ENCODE measurements at places on chromosomes 1 and 21. TPM values are rescaled to one million over a fixed set of nuclear protein-coding genes. Genes with fewer than 3 reads are reported as not detected.

DNA sequence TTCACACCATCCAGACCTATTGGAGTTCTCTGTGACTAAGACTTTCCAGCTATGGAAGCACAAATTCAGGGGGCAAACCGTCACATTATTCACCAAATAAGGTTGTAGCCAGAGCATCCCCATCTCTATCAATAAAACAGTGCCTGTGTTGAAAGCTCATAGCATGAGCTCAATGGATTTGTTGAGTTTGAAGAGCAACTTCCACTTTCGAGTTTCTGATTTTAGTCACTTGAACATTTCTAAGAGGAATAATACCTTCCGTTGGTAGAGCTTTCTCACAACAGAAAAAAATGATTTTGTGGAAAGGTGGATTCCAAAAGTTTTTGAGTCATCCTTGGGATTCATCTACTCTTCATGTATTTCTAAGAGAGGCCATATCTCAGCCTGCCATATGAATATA is 13.0 kb upstream of the ELAVL4 start:
- DNase-seq, result no peak

DNA sequence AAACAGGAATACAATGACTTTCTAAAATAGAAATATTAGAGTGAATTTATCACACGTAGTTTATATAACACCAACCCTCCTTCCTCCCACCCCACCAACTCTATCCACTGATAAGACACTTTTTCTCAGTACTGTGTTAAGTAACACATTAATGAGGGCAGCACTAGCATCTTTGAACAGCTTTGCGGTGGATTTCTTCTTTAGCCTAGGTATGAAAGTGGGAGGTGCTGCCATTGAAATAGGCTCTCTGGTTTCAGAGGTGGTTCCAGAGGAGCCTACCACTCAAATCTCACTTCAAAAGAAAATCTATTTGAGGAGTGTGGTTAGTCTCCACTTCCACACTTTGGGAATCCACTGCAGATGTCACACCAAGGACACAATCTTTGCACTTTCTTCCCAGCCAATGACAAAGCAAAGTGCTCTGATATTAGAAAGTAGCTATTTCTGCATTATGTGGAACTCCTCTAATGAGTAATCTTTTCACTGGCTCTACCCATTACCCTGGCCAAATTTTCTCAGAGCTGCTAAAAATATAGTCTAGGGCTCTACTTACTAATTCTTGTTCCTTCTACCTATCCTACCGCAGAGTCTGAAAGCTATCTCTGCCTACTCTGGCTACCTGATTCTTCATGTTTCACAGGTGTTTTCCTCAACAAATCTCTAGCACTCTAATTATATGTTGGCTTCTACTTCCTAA is 1667.8 kb downstream of the MRPL39 start:
- DNase-seq, result no peak

DNA sequence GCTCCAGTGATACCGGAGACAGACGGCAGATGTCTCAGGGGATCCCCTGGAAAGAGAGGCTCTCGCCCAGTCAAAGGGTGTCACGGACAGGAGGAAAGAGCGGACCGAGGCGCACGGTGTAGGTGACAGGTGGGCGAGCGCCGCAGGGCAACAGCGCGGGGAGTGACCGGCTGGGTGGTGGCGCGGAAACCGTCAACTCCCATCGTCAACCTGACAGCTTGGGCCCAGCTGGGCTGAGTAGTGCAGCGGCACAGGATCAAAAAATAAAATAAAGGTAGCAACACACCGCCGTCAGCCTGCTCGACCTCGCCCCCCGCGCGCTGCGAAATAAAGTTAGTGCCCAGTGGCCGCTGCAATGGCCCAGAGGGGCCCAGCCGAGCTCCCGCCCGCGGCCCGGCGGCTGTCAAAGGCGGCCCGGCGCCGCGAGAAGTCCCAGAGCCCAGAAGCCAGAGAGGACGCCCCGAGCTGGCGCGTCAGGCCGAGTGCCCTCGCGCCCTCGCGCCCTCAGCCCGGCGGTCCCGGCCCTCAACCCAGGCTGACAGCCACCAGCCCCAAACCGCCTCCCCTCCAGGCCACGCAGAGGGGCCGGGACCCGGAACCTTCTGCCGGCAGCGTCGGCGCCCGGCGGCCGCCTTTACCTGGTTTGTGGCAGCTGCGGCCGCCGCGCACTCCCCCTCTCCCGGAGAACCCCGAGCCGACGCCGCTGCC is at the start of gene LYST:
LYST (minus strand) TSS at position 702 of the 708 bp plus-strand sequence. CDS start 36,489 bp downstream, outside the sequence.
- DNase-seq, result peak; percentile 31

The TEKT2 gene
- total RNA-seq, result not detected

DNA sequence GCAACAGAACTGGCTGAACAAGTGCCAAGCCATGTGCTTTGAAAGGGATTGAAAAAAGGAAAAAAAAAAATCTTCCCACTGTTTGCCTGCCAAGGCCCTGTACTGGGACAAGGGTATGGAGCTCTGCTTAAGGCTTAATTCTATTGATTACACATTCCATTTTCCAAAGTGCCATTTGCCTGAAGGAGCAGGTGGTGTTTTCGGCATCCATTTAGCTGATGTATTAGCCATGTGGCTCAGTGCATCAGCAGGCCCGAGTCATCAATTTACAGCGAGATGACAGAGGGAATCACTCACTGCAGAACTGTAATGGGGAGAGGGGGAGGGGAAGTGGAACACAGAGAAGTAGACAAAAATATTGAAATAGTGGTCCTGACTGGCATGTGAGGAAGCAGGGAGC is 144.2 kb upstream of the BEND5 start:
- no peak for DNase-seq

GRCh38 chr21:42484966-42485365 is 11.1 kb downstream of the RSPH1 start:
- DNase-seq, result no peak

DNA sequence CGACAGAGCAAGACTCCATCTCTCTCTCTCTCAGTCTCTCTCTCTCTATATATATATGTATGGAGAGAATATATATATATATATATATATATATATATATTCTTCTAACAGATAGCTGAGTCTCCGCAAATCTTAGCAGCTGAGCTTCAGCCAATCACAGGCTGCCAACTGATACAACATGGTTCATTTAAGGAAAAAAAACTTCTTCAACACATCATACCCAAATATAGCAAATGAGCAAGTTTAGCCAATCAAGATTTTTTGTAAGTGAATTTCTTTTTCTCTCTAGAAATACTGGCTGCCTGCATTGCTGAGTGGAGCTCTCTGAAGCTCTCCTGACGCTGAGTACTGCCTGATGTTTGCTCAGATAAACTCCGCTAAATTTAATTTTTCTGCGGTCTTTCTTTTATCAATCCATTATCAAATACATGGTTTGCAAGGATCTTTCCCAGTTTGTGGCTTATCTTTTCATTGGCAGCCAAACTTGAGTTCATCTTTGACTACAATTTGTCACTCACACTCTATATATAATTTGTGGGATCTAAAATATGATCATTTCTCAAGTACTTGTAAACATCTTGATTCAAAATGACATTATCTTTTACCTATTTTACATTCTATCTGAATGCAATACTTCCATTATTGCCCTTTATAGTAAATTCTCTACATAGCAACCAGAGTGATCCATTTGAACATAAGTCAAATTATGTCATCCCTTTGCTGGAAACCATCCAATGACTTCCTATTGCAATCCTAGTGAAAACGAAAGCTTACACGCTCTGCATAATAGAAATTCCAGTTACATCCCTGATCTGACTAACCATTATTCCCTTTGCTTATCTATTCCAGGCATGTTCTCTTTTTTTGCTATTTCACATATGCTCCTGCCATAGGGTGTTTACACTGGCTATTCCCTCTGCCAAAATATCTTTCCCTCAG is 2131.7 kb downstream of the MRPL39 start:
- DNase-seq, result no peak

GRCh38 chr1:102687383-102687782 is 420.9 kb downstream of the COL11A1 start:
- DNase-seq, result no peak

DNA sequence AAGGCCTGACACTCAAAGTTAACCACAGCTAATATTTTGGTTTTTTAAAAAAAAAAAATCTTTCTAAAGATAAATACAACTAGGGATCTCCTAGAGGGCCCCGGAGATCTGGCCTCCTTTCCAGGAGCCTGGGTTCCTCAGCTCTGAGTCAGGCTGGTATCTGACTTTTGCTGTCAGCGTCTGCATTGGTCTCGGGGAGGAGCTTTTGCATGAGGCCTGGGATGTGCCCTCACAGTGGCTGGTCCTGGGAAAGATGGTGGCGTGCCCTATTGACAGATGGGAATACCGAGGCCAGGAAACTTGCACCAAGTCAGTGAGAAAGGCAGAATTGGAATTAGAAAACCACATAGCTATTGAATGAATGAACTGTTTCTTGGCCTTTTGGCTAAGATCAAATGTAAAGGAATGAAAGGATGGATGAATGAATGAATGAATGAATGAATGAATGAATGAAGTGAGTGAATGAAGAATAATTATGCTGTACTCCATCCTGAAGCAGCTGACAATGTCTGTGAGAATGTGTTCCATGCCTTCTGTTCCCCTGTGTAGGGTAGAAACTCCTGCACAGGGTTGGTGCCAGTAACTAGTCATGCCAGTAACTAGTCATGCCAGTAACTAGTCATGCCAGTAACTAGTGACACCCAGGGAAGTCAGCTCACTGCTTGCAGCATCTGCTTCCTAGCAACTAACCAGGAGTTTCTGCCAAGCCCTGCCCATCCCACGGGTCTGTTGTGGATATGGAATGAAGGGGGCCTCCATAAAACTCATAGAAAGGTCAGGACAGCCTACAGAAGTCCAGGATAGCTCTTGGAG is 242.5 kb upstream of the VAMP3 start:
- no peak for DNase-seq

- no peak for DNase-seq
Observed at GRCh38 chr1:71881611-71882010, 400.7 kb downstream of the NEGR1 start.

The TSPEAR gene
- total RNA-seq, result 1.1 TPM

The LRRC3 gene
- 1.6 TPM for total RNA-seq

GRCh38 chr1:220950576-220950975 is 71.3 kb downstream of the HLX start:
- DNase-seq, result no peak
